A549 treated with AZD2906 at 1 μM for 4 hours (cell line): ENCODE measurements at places on chromosomes 1 and 21. TPM values are rescaled to one million over a fixed set of nuclear protein-coding genes. Genes with fewer than 3 reads are reported as not detected.

SPRR5 gene
- not detected in 5 replicates for total RNA-seq

MMEL1 gene
- 0.26 TPM in 1 of 5 replicates, not detected in the others for total RNA-seq

SMCP gene
- not detected in 5 replicates for total RNA-seq

LDLRAD1 gene
- total RNA-seq, result not detected in 5 replicates

RCAN3 gene
- total RNA-seq, result 12.1 to 15.7 TPM (median 14.1 TPM) in 5 replicates

VCAM1 gene
- total RNA-seq, result 0.04 to 0.08 TPM (median 0.05 TPM) in 5 replicates

NPPA gene
- not detected in 5 replicates for total RNA-seq

TEX50 gene
- total RNA-seq, result not detected in 5 replicates

E2F2 gene
- 2.4 to 2.8 TPM (median 2.6 TPM) in 5 replicates for total RNA-seq

DISP1 gene
- 1.5 to 2.0 TPM (median 1.8 TPM) in 5 replicates for total RNA-seq

LAPTM5 gene
- 0.25 to 0.38 TPM (median 0.35 TPM) in 5 replicates for total RNA-seq

MATN1 gene
- 0.02 to 0.14 TPM (median 0.10 TPM) in 4 of 5 replicates, not detected in the other for total RNA-seq

OLFML3 gene
- total RNA-seq, result 3.7 to 4.7 TPM (median 3.9 TPM) in 5 replicates

CFHR3 gene
- 0.15 to 0.18 TPM (median 0.17 TPM) in 4 of 5 replicates, not detected in the other for total RNA-seq

L1TD1 gene
- total RNA-seq, result not detected in 5 replicates

SDC3 gene
- total RNA-seq, result 8.3 to 12.4 TPM (median 12.0 TPM) in 5 replicates

EPHA2 gene
- total RNA-seq, result 98.2 to 125 TPM (median 118 TPM) in 5 replicates

OR2T34 gene
- total RNA-seq, result not detected in 5 replicates

PEA15 gene
- 176 to 201 TPM (median 182 TPM) in 5 replicates for total RNA-seq

SLC35F3 gene
- 3.9 to 5.3 TPM (median 5.1 TPM) in 5 replicates for total RNA-seq

OR2AK2 gene
- not detected in 5 replicates for total RNA-seq

RGSL1 gene
- total RNA-seq, result not detected in 5 replicates

KCNK1 gene
- 16.6 to 24.7 TPM (median 20.6 TPM) in 5 replicates for total RNA-seq

CRABP2 gene
- total RNA-seq, result 7.6 to 12.4 TPM (median 7.9 TPM) in 5 replicates

WDR77 gene
- total RNA-seq, result 33.8 to 50.4 TPM (median 47.0 TPM) in 5 replicates

ISG15 gene
- total RNA-seq, result 12.1 to 23.1 TPM (median 19.4 TPM) in 5 replicates

TFF1 gene
- 23.1 to 27.2 TPM (median 25.9 TPM) in 5 replicates for total RNA-seq

SLC37A1 gene
- 3.1 to 3.6 TPM (median 3.2 TPM) in 5 replicates for total RNA-seq

DHRS3 gene
- 37.8 to 51.4 TPM (median 47.8 TPM) in 5 replicates for total RNA-seq

NEGR1 gene
- total RNA-seq, result not detected in 5 replicates
